ENCODE measurements at places on chromosomes 6 and 20. TPM values are rescaled to one million over a fixed set of nuclear protein-coding genes. Genes with fewer than 3 reads are reported as not detected.

- peak; percentile 48 for DNase-seq
These were observed 17.4 kb downstream of the HSPA12B start for GRCh38 chr20:3749689-3750531.

DNA sequence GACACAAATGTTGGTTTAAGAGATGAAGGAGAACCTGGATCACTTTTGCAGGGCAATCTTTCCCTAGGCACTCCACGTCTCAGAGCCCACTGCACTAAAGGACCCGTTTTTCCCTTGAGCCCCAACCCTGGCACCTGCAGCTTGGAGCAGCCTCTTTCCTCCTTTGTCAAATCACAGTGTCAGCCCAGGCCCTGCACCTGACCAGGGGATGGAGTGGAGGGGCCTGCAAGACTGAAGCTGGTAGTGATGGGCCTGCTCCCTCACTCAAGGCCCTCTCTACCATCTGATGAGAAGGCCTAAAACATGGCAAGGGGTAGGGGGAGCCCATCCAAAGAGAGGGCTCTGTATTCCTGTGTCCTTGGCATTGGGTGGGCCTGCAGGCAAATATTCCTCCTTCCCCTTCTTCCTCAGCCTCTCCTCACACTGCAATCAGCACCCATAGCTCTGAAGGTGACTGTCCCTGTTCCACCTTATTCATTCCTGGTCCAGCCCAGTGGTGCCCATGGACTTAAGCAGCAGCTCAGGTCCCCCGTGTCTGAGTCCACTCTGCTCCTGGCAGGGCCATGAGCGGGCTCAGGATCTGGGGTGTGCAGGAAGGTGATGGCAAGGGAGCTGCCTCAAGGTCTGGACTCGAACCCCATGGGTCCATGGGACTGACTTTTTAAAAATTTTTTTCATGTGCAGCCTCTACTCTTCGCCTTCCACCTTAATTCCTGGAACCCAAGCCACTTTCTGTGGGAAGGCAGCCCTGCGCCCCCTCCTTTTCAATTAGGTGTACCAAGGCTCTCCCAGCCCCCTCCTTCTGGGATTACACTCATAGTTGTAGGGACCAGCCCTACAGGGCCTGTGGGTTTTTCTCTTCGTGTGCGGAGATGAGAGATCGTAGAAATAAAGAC, 6.7 kb downstream of the RAET1G start:
- DNase-seq: no peak

DNA sequence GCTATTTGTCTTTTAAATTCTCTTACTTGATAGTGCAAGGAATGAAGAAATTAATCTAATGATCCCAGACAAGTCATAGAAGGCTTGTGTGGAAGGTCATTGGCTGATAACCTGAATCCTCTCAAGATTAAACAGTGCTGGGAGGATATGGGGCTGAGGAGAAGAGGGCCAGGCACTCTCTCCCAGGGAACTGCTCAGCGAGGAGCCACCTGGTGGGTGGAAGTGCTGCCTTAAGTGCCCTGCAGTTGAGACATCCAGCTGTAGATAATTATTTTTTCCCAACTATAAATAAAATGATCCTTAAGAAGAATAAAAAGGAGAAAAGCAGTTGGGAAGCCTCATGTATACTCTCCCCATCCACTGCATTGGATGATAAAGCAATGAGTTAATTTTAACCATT, 47.9 kb downstream of the BTBD3 start:
- DNase-seq: no peak

DNA sequence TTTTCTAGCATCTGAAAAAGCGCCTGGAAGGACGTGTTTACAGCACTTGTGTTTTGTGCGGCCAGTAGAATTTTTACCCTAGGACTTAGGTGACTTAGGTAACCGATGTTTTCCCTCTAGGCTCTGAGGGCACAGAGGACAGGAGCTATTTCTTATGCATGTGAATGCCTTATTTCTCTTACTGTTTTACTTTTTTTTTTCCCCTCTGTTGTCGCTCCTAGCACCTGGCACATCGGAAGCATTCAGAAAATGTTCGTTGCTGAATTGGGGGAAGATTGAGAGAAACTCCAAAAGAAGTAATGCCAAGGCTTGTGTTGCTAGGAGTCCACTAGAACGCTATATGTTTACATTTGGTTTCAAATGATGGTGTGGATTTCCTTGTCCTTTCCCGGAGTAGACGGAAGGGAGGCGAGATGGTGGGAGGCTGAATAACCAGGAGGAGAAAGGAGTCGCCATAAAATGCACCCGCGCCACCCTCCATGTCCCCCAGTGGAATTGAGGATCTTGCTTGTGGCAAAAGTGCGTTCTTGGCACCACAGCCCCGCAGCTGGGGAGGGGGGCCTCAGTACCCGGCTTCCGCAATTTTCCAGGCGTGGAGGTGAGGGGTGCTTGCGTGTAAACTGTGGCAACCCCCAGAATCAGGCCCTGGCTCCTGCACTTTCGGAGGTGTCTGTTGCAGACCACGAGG, 6.9 kb downstream of the OLIG3 start:
- no peak for DNase-seq

GRCh38 chr6:17219098-17219497, 62.1 kb upstream of the RBM24 start:
- DNase-seq: no peak

- no peak for DNase-seq
These were observed 1.9 kb downstream of the HEBP2 start for GRCh38 chr6:138405816-138406413.

DNA sequence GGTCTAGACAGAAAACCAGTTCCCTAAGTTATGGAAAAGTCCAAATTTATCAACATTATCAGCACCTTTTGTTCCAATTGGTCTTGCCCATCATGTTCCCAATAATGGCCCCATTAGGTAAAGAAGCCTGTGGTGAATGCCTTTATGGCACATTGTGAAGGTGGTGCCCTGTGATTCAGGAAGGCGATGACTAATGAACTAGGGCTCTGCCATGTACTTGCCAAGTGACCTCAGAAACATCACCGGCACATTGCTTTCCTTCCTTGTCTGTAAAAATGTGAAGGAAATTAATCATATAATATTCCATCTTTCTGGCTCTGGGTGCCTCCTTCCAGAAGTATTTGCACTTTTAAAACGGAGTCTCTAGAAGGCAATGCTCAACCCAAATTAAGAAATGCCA, 132.3 kb downstream of the UNC5CL start:
- no peak for DNase-seq

DNA sequence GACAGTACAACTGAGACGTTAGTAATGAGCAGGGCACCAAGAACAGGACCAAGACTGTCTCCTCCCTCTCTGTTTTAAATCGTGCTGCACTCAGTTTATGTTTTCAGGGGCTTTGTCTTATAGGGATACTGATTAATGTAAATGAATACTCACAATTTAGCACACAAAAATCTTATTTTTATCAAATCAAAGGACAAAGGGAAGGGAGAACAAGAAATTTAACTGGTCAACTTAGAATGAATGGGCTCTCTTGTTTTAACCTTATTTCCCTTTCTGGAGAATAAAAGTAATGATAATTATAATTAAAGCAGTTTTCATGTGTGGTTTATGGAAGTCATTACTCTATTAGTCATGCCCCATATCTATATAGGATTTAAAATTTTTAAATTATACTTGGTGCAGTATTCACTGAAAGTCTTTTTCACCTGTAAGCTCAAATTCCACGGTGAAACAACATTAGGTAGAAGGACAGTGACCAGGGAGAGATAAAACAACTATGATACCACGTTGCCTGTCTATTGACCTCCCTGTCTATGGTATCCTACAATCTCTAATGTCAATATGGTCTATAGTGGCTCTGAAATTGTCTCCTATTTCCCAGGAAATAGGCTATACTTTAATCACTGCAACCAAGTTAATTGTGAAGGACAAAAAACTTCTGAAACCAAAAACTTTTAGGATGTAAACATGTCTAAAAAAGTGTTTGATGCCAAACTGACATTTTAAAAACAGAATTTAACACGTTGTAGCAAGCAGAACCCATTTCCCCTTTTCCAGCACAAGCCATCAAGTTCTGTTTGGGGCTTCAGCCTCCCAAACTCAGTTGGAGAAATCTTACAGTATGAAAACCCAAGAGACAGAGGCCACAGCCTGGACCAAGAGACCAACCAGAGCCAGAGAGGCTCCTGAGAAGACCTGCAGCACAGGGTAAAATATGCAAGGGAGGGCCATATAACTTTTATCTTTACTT, 15.0 kb downstream of the ELOVL5 start:
- DNase-seq: no peak

DNA sequence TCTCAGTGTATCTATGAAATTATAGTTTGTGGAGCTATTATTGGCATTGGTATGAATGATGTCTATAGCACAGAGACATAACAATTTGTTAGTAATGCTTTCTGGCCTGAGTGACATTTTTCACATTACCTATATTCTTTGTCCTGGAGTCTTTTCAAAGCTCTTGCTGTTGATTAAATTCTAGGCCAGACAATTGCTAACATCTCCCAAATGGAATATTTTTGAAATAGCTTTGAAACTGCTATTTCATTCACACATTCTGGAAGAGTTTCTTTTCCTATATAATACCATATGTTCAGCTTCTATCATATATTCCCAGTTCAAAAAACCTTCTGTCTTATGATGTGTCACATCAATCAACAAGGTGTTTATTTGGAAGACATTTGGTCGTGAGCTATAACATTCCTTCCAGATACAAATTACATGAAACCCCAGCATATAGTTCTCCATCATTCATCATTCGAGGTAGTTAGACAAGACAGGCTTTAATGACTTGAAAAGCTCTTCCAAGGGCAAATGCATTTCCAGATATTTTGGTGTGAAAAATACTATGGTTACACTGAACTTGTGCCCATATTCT, 452.8 kb downstream of the KHDRBS2 start:
- DNase-seq: no peak

- DNase-seq: peak; percentile 4
These were observed 253.8 kb downstream of the NKAIN2 start for GRCh38 chr6:124057461-124057860.

The PRR18 gene
- total RNA-seq: 0.59 TPM

The ZNF165 gene
- 1.7 TPM for total RNA-seq

The RAB44 gene
- 0.11 TPM for total RNA-seq

DNA sequence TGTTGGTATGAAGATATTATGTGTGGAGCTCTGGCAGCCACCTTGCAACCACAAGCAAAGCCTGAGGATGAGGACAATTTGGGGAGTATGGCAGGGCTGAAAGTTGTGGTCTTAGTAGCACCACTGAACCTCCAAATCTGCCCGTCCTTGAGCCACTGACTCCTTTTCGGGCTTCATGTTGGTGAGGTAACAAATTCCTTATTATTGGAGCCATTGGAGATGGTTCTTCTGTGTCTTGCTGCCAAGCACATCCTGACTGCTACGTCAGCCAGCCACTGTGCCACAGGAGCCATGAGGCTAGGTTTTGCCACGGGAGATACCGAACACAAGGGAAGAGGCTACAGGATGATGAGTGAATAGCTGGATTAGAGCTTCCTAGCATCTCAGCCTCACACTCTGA, 201.6 kb downstream of the BMP7 start:
- no peak for DNase-seq

DNA sequence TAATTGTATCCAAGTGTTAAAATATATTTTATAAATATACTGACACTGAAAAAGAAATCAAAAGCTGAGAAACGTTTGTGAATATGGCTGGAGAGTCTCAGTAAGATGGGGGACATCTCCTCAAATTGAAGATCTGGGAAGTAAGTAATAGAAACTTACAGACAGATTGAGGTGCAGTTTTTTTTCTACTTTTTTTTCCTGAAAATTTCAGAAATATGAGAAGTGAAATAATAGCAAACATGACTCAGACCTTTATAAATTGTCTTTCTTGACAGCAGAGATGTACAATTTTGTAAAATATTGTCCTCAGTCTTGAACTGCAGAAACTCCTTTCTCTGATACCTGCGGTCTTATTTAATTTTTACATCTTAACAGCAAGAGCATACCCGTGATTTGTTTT, 347.1 kb downstream of the UTRN start:
- DNase-seq: no peak

DNA sequence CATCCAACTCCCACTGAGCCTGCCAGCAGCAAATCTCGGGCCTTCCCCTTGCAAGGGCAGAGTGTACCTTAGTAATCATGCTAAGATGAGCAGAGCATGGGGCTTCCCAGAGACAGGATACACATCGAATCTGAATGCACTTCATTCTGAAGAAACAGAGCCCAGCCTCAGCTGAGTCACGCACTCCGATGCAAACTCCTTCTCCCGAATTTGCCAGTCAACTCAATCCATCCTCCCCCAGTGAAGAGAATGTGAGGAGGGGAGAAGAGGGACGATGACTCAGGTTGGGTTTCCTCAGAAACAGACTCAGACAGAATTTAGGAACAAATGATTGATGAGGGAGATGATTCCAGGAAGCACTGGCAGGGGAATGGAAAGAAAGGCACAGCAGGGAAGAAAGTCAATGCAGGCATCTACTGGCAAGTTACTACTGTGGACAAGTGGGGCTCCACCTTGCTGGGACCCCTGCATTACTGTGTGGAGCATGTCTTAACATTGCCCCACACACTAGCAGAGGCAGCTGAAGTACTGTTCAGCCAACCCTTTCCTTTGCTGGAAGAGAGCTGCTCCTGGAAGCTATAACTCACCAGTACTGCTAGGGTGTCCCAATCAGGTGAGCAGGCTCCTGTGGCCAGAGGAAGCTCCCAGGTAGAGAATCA, 251.6 kb downstream of the ADGB start:
- DNase-seq: no peak

The MLIP gene
- 8.1 TPM for total RNA-seq

- no peak for DNase-seq
These were observed 171.7 kb downstream of the OTOR start for GRCh38 chr20:16919841-16920240.

DNA sequence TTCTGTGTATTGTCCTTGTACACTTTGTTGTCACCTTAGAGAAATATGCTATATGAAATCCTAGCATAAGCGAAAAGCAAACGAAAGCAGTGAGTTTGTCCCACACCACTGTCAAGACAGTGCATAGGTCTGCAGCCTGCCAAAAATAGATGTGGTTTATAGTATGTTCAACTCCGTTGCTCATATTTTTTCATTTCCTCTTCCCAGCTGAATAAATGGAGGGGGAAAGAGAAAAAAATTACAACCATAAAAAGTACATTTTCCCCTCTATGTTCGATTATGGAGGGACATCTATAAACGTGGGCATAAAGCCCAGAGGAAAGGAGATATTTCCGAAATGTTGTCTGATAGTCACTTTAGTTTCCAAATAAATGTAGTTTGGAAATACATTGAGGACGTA, 25.8 kb downstream of the PRL start:
- DNase-seq: no peak

The MAP7 gene
- 32.0 TPM for total RNA-seq

GRCh38 chr6:151962246-151962846, 154.9 kb downstream of the ESR1 start:
- DNase-seq: no peak

DNA sequence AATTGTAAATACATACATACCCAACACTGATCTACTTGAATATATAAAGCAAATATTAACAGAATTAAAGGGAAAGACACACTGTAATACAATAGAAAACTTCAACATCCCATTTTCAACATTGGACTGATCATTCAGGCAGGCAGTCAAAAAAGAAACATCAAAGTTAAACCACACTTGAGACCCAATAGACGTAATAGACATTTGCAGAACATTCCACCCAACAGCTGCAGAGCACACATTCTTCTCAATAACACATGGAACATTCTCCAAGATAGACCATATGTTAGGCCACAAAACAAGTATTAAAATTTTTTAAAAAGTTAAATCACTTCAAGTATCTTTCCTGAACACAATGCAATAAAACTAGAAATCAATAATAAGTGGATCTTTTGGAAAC, 698.2 kb downstream of the COL12A1 start:
- no peak for DNase-seq

The TPX2 gene
- total RNA-seq: 0.56 TPM

The TRIM40 gene
- not detected for total RNA-seq

The C20orf141 gene
- total RNA-seq: not detected

Data from thyroid gland (tissue), 4 donors.